Urinary bladder (tissue), 4 donors: ENCODE measurements at places on chromosomes 16 and 17. TPM values are rescaled to one million over a fixed set of nuclear protein-coding genes. Genes with fewer than 3 reads are reported as not detected.

Gene PYDC1
- polyA plus RNA-seq = not detected

Gene CCL14
- polyA plus RNA-seq = 184 TPM

Gene KCNG4
- polyA plus RNA-seq = not detected

Gene MYH3
- 5.9 TPM for polyA plus RNA-seq

Gene ALOX12
- 0.04 TPM for polyA plus RNA-seq

Gene MYH13
- 0.01 TPM for polyA plus RNA-seq

Gene CD300E
- polyA plus RNA-seq = 2.1 TPM

Gene INCA1
- 1.3 TPM for polyA plus RNA-seq

Gene OTOP3
- not detected for polyA plus RNA-seq

Gene IGSF6
- polyA plus RNA-seq = 1.4 TPM

Gene BIRC5
- 0.49 TPM for polyA plus RNA-seq

Gene GDPD1
- polyA plus RNA-seq = 1.2 TPM

Gene OR4D1
- not detected for polyA plus RNA-seq

Gene TPSB2
- polyA plus RNA-seq = 80.3 TPM

Gene KRTAP2-1
- not detected for polyA plus RNA-seq

Gene PRSS53
- polyA plus RNA-seq = 4.7 TPM

Gene NTN1
- polyA plus RNA-seq = 23.9 TPM

Gene USP10
- polyA plus RNA-seq = 39.5 TPM

Gene ARHGAP27
- polyA plus RNA-seq = 21.8 TPM

Gene TEKT1
- not detected for polyA plus RNA-seq

Gene KRTAP2-2
- not detected for polyA plus RNA-seq

Gene TBC1D3B
- 2.1 TPM for polyA plus RNA-seq

Gene TPPP3
- 14.6 TPM for polyA plus RNA-seq

Gene NOD2
- 0.90 TPM for polyA plus RNA-seq

Gene KRT31
- polyA plus RNA-seq = not detected

Gene EPX
- not detected for polyA plus RNA-seq

Gene CLCN7
- 64.0 TPM for polyA plus RNA-seq

Gene CES4A
- polyA plus RNA-seq = 4.0 TPM

Gene DHRS7C
- 0.16 TPM for polyA plus RNA-seq

Gene TPSD1
- polyA plus RNA-seq = 2.1 TPM

Gene WFDC1
- 67.2 TPM for polyA plus RNA-seq

Gene ERN1
- polyA plus RNA-seq = 9.1 TPM

Gene GGA2
- polyA plus RNA-seq = 23.4 TPM

Gene ST6GALNAC1
- polyA plus RNA-seq = 4.2 TPM

Gene ENDOV
- polyA plus RNA-seq = 17.8 TPM

Gene KRT32
- not detected for polyA plus RNA-seq

Gene SLC6A2
- polyA plus RNA-seq = 0.27 TPM

Gene SDR42E2
- polyA plus RNA-seq = not detected

Gene TRAPPC1
- 137 TPM for polyA plus RNA-seq

Gene HOXB6
- polyA plus RNA-seq = 4.0 TPM

Gene HOXB13
- polyA plus RNA-seq = 1.5 TPM

Gene SPNS2
- polyA plus RNA-seq = 28.2 TPM

Gene EFCAB5
- 0.06 TPM for polyA plus RNA-seq

Gene PSMB10
- 74.1 TPM for polyA plus RNA-seq

Gene CNGB1
- not detected for polyA plus RNA-seq

Gene CPHXL2
- not detected for polyA plus RNA-seq

Gene DNAI2
- 0.05 TPM for polyA plus RNA-seq

Gene RNF222
- polyA plus RNA-seq = not detected

Gene DPEP3
- polyA plus RNA-seq = 0.09 TPM

Gene SOX9
- 1.8 TPM for polyA plus RNA-seq

Gene MYH1
- polyA plus RNA-seq = not detected
